ENCODE measurements at places on chromosomes 6 and 20.
A peak's percentile ranks its signal among the peaks of the same experiment; 100 is the strongest.

DNA sequence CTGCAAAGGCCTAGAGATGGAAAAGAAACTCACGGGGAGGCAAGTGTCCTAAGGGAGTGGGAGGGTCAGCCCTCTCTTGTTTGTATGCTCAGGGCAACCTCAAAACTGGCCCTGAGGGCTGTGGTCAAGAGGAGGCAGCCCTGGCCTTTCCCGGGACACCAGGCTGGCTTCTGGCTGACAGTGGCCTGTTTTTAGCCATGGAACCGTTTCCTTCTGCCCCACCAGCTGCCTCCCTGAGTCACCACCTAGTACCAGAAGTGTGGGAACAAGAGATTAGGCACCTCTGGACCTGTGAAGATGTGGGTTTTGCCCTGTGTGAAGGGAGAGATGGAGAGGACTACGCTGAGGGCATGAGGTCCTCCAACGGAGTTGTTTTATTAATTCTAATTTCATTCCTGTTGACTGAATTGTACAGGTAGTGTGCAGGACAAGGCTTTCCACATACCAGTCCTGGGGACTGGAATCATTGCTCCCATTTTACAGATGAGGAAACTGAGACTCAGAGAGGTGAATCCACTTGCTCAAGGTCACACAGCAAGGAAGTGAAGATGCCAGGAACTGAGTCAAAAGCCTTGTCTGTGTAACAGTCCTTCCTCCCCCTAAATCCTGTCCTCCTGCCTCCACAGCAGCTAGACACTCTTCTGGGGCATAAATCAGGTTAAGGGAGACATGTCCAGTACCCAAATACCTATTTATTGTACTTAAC is 5.5 kb downstream of the FOXS1 start:
- peaks cover 12% of the 10 kb centered on the region for H3K4me1 ChIP-seq
- no peaks in the 10 kb centered on the region for H3K36me3 ChIP-seq
- DNase-seq, result no peak

DNA sequence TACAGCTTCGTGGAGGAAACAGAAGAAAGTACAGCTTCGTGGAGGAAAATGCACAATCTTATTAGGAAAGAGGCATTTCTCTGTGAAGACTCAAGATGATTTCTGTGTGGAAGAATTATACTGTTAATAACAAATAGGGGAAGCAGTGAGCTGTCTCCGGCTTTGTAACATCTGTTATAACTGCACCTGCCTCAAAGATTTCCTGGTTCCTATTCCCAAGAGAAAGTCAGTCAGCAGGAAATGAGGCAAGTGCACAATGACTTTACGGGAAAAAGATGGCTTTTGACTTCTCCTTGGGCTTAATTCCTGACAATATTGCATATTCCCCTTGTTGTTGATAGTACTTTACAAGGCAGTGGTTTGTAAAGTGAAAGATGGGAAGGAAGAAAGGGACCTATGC is 538.5 kb downstream of the BMP2 start:
- DNase-seq, result no peak
- no peak overlapping the region for H3K4me3 ChIP-seq

GRCh38 chr6:71258078-71258866 is 30.3 kb upstream of the OGFRL1 start:
- no peaks in the 10 kb centered on the region for H3K36me3 ChIP-seq
- no peak overlapping the region for H3K27ac ChIP-seq
- no peak overlapping the region for H3K4me3 ChIP-seq
- no peaks in the 10 kb centered on the region for H3K4me1 ChIP-seq

GRCh38 chr6:36479256-36479655 is 36.5 kb downstream of the KCTD20 start:
- H3K4me1 ChIP-seq, result no peaks in the 10 kb centered on the region
- no peak for DNase-seq
- no peak overlapping the region for H3K4me3 ChIP-seq
- no peaks in the 10 kb centered on the region for H3K27me3 ChIP-seq

GRCh38 chr6:78580923-78581322 is 286.4 kb upstream of the IRAK1BP1 start:
- H3K36me3 ChIP-seq, result no peaks in the 10 kb centered on the region
- H3K4me1 ChIP-seq, result no peaks in the 10 kb centered on the region
- H3K27ac ChIP-seq, result no peak overlapping the region
- no peak for DNase-seq

GRCh38 chr20:40651151-40651550 is 37.9 kb downstream of the MAFB start:
- peaks cover 2% of the 10 kb centered on the region for H3K27me3 ChIP-seq
- H3K36me3 ChIP-seq, result no peaks in the 10 kb centered on the region
- H3K4me1 ChIP-seq, result no peaks in the 10 kb centered on the region
- no peak overlapping the region for H3K4me3 ChIP-seq
- H3K27ac ChIP-seq, result no peak overlapping the region
- no peak for DNase-seq

GRCh38 chr6:163776196-163776905 is 361.8 kb downstream of the QKI start:
- H3K4me1 ChIP-seq, result no peaks in the 10 kb centered on the region
- no peak for DNase-seq
- H3K27ac ChIP-seq, result no peak overlapping the region
- H3K4me3 ChIP-seq, result no peak overlapping the region
- H3K36me3 ChIP-seq, result no peaks in the 10 kb centered on the region

DNA sequence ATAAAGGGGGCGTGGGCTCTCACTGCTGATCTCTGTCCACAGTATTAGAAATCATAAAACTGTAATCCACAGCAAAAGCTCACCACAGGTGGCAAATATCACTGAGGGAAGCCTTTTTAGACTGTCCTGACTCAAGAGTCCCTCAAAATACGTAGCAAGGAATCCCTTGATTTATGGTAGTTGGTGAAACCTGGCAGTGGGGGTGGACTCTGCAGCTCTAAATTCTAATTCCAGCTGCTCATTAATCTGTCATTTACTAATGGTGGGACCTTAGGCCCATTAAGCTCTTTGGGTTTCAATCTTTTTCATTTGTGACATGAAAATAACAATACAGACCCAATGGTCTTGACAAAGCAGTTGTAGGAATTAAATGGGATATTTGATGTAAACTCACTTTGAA is 32.3 kb downstream of the GMDS start:
- DNase-seq, result no peak
- no peaks in the 10 kb centered on the region for H3K4me1 ChIP-seq

- H3K36me3 ChIP-seq, result peaks cover 5% of the 10 kb centered on the region
- H3K4me3 ChIP-seq, result no peak overlapping the region
- H3K27me3 ChIP-seq, result no peaks in the 10 kb centered on the region
- H3K4me1 ChIP-seq, result peaks cover 10% of the 10 kb centered on the region
- DNase-seq, result no peak
Measured at GRCh38 chr6:90126839-90127238, 169.8 kb downstream of the BACH2 start.

DNA sequence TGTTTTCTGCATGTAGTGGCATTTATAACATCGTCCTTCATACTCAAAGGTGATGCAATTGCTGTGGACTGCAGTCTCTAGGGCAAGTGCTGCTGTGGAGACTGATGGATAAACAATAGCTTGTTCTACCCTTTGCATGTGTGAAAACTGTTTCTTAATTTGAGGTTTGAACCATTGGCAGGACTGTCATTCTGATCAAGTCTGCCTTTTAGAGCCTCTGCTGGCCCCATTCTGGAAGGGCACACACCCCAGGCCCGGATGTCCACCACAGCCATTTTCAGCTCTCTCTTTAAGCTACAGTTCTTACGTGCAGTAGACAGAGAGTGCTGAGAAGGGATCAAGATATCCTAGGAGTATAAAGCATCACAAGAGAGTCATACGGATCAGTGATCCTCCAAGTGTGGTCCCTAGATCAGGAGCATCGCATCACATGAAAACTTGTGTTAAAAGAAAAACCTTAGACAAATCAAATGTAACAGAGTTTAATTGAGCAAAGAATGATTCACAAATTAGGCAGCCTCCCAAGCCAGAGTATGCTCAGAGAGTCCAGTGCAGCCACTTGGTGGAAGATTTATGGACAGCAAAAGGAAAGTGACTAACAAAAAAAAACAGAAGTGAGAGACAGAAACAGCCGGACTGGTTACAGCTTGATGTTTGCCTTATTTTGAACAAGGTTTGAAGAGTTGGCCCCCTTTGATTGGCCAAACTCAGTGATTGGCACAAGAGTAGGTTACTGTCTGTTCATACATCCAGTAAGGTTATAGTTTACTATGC is 52.0 kb downstream of the FRK start:
- no peak overlapping the region for H3K4me3 ChIP-seq
- no peak overlapping the region for H3K27ac ChIP-seq
- H3K4me1 ChIP-seq, result no peaks in the 10 kb centered on the region
- no peak for DNase-seq
- H3K27me3 ChIP-seq, result no peaks in the 10 kb centered on the region

DNA sequence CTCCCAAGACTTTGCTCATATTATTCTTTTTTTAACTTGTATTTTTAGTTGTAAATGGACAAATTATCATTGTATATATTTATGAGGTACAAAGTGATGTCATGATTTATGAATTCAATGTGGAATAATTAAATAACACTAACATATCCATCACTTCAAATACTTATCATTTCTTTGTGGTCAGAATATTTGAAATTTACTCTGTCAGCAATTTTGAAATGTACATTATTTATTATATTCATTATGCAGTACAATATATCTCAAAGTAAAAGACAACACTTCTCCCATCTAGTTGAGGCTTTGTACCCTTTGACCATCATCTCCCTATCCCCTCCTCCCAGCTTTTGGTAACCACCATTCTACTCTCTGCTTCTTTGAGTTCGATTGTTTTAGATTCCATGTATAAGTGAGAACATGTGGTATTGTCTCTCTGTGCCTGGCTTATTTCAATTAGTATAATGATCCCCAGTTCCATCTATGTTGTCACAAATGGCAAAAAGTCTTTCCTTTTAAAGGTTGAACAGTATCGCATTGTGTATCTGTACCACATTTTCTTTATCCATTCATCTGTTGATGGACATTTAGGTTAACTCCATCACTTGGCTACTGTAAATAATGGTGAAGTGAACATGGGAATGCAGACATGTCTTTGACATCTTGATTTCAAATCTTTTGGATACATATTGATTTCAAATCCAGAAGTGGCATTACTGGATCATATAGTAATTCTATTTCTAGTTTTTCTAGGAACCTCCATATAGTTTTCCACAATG is 197.2 kb downstream of the KIF6 start:
- H3K4me1 ChIP-seq, result no peaks in the 10 kb centered on the region
- H3K36me3 ChIP-seq, result no peaks in the 10 kb centered on the region
- H3K4me3 ChIP-seq, result no peak overlapping the region
- H3K27ac ChIP-seq, result no peak overlapping the region

- DNase-seq, result no peak
- H3K27me3 ChIP-seq, result no peaks in the 10 kb centered on the region
- H3K27ac ChIP-seq, result no peak overlapping the region
- no peaks in the 10 kb centered on the region for H3K4me1 ChIP-seq
Measured at GRCh38 chr6:38375937-38376336, 263.8 kb downstream of the BTBD9 start.

DNA sequence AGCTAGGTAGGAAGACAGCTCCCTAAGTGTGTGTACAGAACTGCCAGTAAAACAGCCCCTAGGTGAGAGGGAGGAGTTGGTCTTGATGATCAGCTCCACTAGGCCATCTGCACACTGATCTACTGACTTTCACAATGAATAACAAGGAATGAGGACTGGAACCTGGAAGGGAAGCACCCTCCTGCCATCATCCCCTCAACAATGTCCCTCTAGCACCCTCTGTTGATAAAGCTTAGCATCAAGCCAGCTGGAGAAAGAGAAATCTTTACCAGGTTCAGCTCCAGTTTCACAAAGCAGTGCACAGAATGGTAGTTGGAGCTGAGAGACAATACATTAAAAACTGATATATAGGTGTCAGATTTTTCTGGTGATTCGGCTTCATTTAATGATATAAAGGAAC is 57.2 kb upstream of the IRAK1BP1 start:
- no peaks in the 10 kb centered on the region for H3K4me1 ChIP-seq
- peaks cover 6% of the 10 kb centered on the region for H3K27me3 ChIP-seq
- no peak for DNase-seq
- H3K4me3 ChIP-seq, result no peak overlapping the region
- no peak overlapping the region for H3K27ac ChIP-seq

- H3K27ac ChIP-seq, result no peak overlapping the region
- no peaks in the 10 kb centered on the region for H3K27me3 ChIP-seq
- DNase-seq, result no peak
Measured at GRCh38 chr6:95923518-95923917, 92.3 kb upstream of the FUT9 start.

GRCh38 chr20:63568986-63569949 is 4.8 kb downstream of the HELZ2 start:
- peak overlapping the region; percentile 52 for H3K4me3 ChIP-seq
- no peak overlapping the region for H3K27ac ChIP-seq
- H3K36me3 ChIP-seq, result peaks cover 15% of the 10 kb centered on the region
- no peak for DNase-seq
- peaks cover 52% of the 10 kb centered on the region for H3K4me1 ChIP-seq
- H3K27me3 ChIP-seq, result no peaks in the 10 kb centered on the region

DNA sequence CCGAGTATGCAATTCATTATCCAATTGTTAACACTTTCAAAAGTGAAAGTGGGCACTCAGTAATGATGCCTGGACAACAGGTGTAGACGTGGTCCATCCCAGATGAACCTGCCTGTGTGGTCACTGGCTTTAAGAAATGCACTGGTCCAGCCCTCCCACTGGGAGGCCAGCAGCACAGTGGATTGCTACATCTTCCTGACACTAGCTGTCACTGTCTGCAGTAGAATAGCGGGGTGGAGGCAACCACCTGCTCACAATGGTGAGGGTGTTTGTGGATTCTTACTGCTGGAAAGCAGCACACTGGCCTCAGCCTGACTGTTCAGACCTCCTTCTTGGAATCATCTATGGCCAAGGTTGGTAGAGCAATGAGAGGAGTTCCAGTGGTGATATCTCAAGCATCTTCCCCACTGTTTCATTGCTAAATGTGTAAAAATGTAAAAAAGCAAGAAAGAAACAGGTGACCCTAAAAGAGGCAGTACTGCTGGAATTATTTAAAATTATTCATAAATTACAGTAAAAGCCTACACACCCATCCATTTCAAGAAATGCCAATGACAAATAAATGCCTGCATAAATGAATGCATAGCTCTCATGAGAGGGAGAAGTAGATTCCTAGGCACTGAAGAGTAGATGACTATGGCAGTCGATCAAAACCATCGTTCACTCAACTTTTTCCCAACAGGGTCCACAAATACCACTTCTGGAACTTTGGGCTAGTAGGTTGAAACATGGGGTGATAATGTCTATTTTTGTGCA is 228.0 kb upstream of the PLN start:
- no peak for DNase-seq
- no peaks in the 10 kb centered on the region for H3K36me3 ChIP-seq
- no peak overlapping the region for H3K4me3 ChIP-seq
- H3K4me1 ChIP-seq, result no peaks in the 10 kb centered on the region
- no peaks in the 10 kb centered on the region for H3K27me3 ChIP-seq

Measured in CD4-positive, alpha-beta T cell (primary cell).